ENCODE measurements at places on chromosomes 7 and 10. TPM values are rescaled to one million over a fixed set of nuclear protein-coding genes. Genes with fewer than 3 reads are reported as not detected.

GRCh38 chr10:117547716-117548668 lies 5.4 kb downstream of the EMX2 start:
- peaks cover 28% of the 10 kb centered on the region for H3K4me1 ChIP-seq
- no peak overlapping the region for H3K27ac ChIP-seq
- no peak overlapping the region for H3K4me3 ChIP-seq
- no peaks in the 10 kb centered on the region for H3K36me3 ChIP-seq
- no peak for DNase-seq

DNA sequence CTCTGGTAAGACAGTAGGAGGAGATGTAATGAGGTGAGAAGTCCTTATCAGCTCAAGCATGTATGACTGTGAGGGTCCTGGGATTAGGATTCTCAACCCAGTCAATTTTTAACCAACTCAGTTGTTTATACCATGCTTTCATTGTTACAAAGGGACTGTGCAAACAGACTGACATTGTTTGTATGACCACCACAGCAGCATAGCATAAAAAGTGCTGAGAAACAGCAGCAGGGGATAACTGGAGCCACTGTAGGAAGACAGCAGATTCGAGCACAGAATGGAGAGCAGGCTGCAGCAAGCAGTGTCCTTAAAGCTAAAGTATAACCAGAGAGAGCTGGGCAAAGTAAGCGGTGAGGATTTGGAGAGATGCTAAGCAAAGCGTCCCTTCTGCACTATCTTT lies 829.5 kb downstream of the REEP3 start:
- no peak overlapping the region for H3K27ac ChIP-seq
- DNase-seq = no peak
- no peaks in the 10 kb centered on the region for H3K4me1 ChIP-seq
- H3K4me3 ChIP-seq = no peak overlapping the region
- H3K36me3 ChIP-seq = no peaks in the 10 kb centered on the region

DNA sequence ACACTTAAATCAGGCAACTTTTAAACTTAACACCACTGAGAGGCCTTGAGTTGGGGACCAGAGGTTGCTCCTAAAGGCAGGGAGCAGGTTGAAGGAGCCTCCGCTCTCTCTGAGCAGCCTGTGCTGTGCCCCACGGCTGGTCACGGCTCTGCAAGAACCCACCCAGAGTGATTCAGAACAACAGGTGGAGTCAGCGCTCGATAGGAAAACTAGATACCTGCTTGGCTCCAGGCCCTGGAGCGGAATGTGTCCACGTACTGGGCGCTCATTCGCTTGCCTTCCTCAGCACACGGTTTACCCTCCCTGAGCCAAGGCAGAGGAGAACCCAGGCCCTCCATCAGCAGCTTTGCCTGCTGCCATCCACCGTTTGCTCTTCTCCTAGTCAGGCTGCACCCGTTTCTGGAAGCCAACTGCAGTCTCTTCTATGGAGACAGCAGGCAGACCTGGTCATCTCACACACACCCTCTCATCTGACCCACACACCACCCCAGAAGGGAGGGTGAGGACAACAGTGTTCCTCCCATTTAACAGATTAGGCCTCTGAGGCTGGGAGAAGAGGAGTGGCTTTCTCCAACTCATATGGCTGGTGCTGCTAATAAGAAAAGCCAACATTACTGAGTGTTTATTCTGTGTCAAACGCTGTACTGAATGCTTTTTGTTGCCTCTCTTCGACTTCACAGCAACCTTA lies 37.6 kb upstream of the PDCD4 start:
- H3K36me3 ChIP-seq = no peaks in the 10 kb centered on the region
- H3K4me1 ChIP-seq = peaks cover 37% of the 10 kb centered on the region
- peak overlapping the region; percentile 91 for H3K27ac ChIP-seq
- H3K4me3 ChIP-seq = no peak overlapping the region
- H3K27me3 ChIP-seq = no peaks in the 10 kb centered on the region
- DNase-seq = peak; percentile 88

DNA sequence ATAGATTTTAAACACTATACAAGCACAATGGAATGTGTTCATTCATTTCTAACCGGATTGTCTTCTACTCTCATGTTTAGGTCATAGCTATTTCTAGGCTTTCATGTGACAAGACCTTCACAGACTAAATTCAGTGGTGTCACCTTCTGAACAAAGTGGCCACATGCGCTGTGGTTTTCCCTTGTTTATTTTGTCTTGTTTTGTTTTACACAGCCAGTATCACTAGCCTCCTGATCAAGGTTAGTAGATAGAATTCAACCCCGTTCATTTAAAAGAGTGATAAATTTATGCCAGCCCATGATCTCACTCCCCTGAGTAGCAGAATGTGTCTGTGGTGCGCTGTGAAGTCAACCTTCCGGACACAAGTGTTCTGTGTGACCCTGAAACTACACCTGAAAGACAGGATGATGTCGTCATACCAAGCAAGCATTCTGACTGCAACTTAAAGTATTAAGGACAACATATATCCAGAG lies 209.1 kb downstream of the CREB5 start:
- no peaks in the 10 kb centered on the region for H3K36me3 ChIP-seq
- no peaks in the 10 kb centered on the region for H3K27me3 ChIP-seq
- H3K4me3 ChIP-seq = no peak overlapping the region
- DNase-seq = no peak
- H3K4me1 ChIP-seq = no peaks in the 10 kb centered on the region

DNA sequence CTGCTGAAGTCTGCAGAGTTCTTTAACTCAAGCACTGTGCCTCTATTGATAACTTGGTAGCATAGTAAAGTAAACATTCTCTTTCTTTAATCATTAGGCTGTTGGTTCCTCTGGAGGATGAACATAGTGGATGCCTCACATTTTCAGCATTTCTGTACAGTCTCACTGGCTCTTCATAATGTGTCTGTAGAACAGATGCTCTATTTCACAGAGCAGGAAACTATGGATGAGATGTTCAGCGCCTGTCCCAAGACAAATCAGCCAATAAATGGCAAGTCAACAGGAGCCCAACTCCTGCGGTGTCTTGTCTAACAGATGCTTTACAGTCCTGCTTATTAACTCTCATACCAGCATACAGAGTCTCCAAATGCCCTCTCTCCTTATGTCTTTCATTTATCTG lies 36.5 kb downstream of the NRBF2 start:
- H3K27ac ChIP-seq = no peak overlapping the region
- DNase-seq = no peak
- H3K27me3 ChIP-seq = no peaks in the 10 kb centered on the region

GRCh38 chr7:38461887-38462286 lies 169.3 kb downstream of the AMPH start:
- DNase-seq = no peak
- no peaks in the 10 kb centered on the region for H3K27me3 ChIP-seq
- H3K27ac ChIP-seq = no peak overlapping the region

DNA sequence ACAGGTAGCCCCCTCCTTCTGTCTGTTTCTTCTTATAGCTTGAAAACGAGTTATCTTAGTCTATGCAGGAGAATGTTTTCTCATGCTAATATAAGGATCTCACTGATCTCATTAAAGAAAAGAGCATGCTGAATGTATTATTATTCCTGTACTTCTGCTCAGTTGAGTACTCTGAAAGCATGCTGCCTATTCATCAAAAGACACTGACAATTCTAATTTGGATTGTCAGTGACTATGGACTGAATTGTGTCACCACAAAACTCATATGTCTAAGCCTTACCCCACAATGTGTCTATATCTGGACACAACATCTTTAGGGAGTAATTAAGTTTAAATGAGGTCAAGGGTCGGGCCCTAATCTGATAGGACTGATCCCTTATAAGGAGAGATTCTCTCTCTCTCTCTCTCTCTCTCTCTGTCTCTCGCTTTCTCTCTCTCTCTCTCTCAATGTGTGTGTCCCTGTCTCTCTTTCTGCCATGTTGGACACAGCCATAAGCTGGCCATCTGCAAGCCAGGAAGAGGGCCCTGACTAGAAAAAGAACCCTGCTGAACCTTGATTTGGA lies 98.4 kb downstream of the GNAT3 start:
- H3K27ac ChIP-seq = no peak overlapping the region
- H3K4me1 ChIP-seq = no peaks in the 10 kb centered on the region
- H3K27me3 ChIP-seq = no peaks in the 10 kb centered on the region
- no peaks in the 10 kb centered on the region for H3K36me3 ChIP-seq
- DNase-seq = no peak
- no peak overlapping the region for H3K4me3 ChIP-seq

The SCART1 gene
- total RNA-seq = 9.3 TPM

The OR6V1 gene
- not detected for total RNA-seq

All from stomach (tissue), 19 donors.